HEK293T (cell line): ENCODE measurements at places on chromosomes 11 and 22.

DNA sequence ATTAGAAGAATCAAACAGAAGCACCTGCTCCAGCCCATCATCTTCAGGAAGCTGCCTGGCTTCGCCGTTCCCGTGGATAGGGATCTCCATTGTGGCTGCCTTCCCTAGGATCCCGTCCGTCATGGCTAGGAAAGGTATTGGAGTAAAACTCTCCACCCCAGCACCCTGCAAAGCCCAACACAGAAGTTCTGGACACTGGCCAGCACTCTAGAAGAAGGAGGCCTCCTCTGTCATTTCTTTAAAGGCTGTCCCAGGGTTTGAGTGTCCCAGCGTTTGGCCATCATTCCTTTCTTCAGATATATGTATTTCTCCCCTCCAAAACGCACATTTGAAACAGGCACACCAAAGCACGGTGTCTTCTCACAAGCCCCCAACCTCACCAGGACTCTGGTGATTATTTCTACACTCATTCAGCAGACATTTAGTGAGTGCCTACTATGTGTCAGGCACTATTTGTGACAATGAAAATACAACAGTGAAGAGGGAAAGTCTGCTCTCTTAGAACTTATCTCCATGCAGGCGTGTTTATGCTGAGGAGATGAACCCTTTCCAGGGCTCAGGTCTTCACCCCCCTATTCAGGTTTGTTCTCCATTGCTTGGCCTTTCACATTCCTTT, 724 bp downstream of the ARFIP2 start:
- no peak for DNase-seq

DNA sequence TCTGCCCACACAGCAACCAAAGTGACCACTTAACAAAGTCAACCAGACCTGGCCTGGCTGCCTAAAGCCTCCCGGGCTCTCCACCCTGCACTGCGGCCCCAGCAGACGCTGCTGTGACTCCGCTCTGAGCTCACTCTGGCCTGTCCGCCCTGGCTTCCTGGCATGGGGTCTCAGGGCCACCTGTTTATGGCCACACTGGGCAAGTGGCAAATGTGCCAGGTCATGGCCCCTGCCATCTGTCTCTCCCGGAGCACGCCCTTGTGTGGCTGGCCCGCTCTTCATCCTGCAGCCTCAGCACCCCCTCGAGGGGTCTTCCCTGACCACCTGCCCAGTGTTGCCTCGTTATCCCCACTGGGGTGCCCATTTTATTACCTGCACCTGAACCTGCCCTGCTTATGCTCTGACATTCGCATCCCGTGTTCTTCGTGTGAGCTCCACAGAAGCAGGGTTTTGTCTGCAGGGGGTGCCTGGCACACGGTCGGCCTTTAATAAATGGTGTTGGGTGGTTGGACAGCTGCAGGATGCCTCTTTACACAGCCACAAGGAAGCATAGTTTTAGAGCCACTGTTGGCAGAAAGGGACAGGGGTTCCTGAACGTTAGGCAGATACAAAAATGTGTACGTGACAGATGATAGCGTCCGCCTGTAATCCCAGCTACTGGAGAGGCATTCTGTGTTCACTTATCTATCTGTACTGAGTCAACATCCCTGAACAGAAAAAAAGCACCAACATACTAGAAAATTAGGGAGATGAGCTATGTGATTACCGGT, 785.6 kb downstream of the TBC1D22A start:
- DNase-seq, result no peak

GRCh38 chr11:73578592-73579185, 19.2 kb downstream of the FAM168A start:
- DNase-seq, result no peak

GRCh38 chr11:117437041-117437790, 109.6 kb downstream of the CEP164 start:
- no peak for DNase-seq

- DNase-seq, result no peak
Observed at GRCh38 chr11:103420593-103420992, 311.4 kb downstream of the DYNC2H1 start.

DNA sequence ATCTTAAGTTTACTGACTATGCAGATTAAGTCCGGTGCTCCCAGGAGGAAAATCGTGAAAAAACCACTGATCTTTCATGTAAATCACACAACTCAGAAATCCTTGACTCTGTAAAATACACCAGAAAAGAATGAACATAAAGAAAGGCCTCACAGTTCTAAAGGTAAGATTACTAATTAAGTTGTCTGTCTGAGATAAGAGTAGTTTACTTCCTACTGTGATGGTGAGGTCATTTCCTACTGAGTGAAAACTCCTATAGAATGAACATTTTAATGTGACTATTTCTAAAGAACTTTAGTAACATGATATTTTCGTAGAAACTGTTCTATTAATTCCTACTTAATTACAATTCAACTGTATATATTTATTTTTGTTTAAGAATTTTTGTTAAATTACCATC, 774.4 kb upstream of the CHORDC1 start:
- no peak for DNase-seq

- no peak for DNase-seq
Observed at GRCh38 chr11:68403424-68403823, 57.1 kb upstream of the PPP6R3 start.

DNA sequence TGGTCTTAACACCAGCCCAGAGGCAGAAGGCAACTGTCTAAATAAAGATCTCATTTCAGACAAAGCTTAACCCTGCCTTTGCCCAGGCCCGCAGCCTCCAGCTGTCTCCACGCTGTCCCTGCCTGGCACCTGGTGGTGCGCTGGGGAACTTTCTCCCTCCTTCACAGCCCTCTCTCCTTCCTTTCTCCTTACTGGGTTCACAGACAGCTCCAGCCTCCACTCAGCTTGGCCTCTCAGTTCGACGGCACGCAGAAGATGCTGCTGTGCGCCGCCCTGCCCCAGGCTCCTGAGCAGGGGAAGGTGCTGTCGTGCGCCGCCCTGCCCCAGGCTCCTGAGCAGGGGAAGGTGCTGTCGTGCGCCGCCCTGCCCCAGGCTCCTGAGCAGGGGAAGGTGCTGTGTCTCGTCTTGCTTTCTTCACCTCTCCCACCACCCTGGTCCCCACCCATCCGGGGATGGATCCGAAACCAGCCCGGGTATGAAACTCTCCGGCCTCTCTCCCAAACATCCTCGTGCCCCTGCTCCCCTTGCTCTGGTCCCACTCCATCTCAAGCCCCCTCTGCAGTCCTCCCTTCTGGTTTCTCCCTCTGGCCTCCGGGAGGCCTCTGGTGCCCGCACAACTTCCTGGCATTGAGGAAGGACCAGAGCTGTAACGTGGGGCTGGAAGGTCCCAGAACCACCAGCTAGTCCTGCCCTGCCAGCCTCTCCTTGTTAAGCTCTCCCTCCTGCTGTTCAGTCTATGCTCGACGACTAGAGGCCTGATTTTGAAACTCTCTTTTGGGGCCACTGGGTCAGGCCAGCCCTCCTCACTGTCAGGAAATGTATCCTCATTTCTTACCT, 22.9 kb upstream of the JAM3 start:
- no peak for DNase-seq

GRCh38 chr22:26610072-26610958, 7.5 kb downstream of the CRYBB1 start:
- no peak for DNase-seq

- no peak for DNase-seq
Observed at GRCh38 chr22:48659404-48659996, 1168.2 kb downstream of the BRD1 start.

GRCh38 chr11:68692871-68693483, 8.6 kb downstream of the GAL start:
- DNase-seq, result no peak

- DNase-seq, result no peak
Observed at GRCh38 chr11:23688411-23688810, 808.4 kb upstream of the LUZP2 start.

- DNase-seq, result no peak
Observed at GRCh38 chr11:108221371-108221770, 1.1 kb downstream of the NPAT start.

DNA sequence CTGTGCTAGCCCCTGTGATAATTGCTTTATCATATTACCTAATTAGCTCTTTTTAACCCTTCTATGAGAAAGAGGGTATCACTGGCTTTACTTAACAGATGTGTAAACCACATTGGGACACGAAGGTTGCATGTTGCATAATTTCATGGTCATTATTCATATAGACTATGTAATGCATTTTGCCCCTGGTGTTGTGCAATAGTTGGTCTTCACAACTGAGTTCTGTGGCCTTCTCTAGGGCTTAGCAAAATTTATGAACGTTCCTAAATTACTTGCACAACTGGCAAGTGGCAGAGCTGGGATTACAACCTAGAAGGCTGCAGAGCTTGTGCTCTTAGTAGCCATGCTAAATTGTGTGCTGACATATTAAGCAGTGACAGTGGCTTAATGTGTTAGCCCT, 34.6 kb upstream of the PDGFD start:
- DNase-seq, result no peak

DNA sequence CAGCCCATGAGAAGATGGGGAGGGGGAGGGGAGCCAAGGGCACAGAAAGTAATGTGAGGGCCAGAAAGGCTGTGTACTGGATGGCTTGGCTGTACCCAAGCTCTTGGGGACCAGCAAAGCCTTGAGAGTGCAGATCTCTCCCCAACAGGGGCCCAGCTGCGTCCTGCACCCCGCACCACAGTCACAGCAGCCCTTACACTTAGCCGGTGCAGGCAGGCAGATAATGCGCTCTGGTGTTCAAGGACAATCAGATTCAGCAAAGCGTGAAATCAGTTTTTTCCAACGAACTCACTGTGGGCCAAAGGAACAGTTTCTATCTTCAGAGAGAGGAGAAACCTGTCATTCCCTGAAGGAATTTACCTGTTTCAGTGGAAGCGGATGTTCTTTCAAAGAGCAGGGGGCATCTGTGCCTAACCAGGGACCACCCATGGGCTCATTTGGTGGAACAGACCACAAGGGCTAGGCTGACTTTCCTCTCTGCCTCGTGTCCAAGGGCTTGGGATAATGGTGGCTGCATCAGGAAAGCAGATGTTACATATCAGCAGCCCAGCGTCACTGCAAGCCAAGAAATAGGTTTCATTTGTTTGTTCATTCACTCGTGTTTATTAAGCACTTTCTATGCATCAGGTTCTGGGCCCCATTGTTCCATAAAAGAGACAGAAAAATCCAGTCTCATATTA, 81.2 kb upstream of the SPON1 start:
- no peak for DNase-seq

- no peak for DNase-seq
Observed at GRCh38 chr22:44142421-44143104, 38.2 kb upstream of the PARVG start.

DNA sequence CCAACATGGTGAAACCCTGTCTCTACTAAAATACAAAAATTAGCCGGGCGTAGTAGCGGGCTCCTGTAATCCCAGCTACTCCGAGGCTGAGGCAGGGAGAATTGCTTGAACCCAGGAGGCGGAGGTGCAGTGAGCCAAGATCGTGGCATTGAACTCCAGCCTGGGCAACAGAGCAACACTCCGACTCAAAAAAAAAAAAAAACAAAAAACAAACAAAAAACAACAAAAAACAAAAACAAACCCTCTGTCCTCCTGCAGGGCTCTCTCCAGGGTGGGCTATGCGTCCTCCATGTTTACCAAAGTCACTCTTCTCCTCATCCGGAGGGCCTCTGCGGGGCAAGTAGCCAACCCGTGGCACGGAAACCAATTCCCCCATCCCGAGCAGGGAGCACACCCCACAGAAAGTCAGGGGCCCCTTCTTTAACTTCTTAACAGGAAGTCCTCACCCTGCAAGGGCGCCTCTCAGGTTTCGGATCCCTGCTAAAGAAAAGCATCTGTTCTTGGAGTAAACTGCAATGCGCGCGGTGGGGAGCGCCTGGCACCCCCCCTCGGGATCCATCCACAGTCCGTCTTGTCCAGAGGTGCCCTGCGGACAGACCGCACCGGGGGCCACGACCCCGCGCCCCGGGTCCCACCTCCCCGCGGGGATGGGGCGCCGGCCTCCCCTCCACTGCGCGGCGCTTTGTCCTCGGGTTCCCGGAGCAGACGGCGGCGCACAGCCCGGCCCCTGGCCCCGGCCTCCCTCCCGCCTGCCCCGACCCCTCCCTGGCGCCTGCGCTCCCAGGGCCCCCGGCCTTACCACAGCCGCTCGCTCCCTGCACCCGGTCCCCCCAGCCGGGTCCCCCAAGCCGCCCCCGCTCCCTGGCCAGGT, 712 bp downstream of the CERK start:
- DNase-seq, result peak; percentile 57

DNA sequence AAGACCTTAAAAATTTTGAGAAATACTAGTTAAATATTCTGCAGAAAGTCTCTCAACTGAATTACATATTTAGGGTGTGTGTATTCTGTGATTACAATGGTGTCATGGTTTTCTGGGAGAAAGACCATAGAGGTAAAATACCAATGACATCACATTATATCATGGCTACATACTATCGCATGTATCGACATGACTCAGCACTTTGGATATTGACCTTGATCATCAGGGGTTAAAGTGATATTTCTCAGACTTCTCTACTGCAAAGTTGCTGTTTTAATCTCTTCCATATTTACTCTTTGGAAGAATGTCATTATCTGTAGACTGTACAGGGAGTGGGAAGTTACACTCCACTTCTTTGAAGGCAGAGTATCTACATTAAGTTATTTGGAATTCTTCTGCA, 1046.6 kb downstream of the FAM181B start:
- DNase-seq, result no peak

GRCh38 chr11:44351898-44352498, 42.1 kb upstream of the ALX4 start:
- peak; percentile 31 for DNase-seq

- DNase-seq, result no peak
Observed at GRCh38 chr22:22023581-22024137, 41.1 kb upstream of the TOP3B start.
